ENCODE measurements at places on chromosomes 4 and X. TPM values are rescaled to one million over a fixed set of nuclear protein-coding genes. Genes with fewer than 3 reads are reported as not detected.

DNA sequence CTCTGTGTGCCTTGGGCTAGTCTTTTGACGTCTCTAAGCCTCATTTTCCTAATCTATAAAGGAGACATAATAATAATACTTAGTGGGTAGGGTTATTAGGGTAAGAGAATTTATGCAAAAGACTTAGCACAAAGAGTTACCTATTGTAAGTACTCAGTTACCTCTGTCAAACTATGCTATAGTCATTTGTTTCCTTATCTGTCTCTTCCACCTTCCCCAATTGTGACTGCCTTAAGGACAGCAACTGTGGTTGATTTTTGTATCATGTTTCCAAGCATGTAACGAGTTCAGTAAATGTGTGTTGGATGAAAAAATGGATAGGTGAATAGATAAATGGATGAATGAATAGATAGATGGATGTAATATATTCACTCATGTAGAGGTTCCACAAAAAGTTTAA is 48.1 kb downstream of the WDR19 start:
- DNase-seq: no peak

DNA sequence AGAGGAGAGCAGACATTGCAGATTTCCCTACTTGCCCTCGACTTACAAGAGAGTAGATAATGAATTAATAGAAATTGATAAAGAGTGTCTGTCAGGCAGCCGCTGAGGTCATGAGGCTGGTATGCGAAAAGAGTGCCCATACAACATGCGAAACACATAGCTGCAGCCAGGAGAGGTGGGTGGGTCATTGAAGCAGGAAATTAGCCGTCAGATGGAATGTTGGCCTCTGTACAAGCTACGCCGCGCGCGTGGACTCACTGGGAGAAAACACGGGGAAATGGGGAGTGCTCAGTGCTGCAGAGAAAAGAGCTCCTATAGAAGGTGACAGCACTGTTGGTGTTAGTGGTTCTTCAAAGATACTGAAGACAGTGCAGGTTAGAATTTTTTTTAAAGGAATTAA is 125.1 kb downstream of the RAPGEF2 start:
- no peak for DNase-seq

DNA sequence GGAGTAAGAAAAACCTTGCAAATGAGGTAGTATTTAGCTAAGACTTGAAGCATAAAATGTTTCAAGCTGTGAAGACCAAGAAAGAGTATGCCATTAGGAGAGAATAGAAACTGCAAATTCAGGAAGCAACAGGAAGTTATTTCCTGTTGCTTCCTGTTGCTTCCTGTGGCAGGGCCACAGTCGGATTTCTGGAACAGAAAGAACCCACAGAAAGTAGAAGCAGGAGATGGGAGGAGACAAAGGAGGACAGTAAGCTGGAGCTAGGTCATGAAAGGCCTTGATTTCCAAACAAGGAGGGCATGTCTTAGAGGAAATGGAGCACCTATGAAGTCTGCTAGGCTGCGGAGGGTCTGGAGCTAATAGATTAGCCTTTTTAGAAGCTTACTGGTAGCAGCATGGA is 17.2 kb downstream of the ASB11 start:
- DNase-seq: no peak

DNA sequence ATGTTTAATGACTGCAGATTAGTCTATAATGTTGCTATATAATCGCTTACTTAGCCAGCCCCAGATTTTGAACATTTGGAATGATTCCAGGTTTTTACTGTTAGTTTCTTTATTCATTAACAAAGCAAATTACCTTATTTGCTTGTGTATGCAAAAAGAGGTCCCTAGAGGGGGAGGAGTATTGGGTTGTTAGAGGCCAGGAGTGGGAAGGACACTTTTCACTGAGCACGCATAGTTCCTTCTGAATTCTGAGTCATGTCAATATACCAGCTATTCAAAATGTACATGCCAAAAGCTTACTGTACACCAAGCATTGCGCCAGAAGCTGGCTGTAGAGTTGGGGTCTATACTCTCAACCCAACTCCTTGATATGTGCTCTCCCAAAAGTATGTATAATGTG is 5.1 kb upstream of the DGAT2L6 start:
- no peak for DNase-seq

- DNase-seq: no peak
These were observed 402.6 kb downstream of the INPP4B start for GRCh38 chr4:142443469-142443868.

FAM149A gene
- 0.42 TPM for polyA plus RNA-seq

MAGEA1 gene
- not detected for polyA plus RNA-seq

CENPVL3 gene
- polyA plus RNA-seq: not detected

GRID2 gene
- not detected for polyA plus RNA-seq
